Fibroblast of skin of scalp (primary cell): ENCODE measurements at places on chromosomes 12 and 14.

- DNase-seq, result no peak
Observed at GRCh38 chr12:7793211-7793610, 4.0 kb downstream of the NANOG start.

DNA sequence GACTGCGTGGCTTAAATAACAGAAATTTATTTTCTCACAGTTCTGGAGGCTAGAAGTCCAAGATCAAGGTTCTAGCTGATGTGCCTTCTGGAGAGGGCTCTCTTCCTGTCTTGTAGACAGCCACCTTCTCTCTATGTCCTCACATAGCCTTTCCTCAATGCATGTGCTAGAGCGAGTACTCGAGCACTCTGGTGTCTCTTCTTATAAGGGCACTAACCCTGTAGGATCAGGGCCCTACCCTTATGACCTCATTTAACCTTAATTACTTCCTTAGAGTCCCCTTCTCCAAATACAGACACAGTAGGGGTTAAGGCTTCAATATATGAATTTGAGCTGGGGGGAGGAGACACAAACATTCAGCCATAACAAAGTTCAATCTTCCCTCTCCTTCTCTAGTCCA is 10.2 kb downstream of the DHH start:
- DNase-seq, result no peak

- no peak for DNase-seq
Observed at GRCh38 chr14:29799464-29800095, 128.1 kb downstream of the PRKD1 start.

DNA sequence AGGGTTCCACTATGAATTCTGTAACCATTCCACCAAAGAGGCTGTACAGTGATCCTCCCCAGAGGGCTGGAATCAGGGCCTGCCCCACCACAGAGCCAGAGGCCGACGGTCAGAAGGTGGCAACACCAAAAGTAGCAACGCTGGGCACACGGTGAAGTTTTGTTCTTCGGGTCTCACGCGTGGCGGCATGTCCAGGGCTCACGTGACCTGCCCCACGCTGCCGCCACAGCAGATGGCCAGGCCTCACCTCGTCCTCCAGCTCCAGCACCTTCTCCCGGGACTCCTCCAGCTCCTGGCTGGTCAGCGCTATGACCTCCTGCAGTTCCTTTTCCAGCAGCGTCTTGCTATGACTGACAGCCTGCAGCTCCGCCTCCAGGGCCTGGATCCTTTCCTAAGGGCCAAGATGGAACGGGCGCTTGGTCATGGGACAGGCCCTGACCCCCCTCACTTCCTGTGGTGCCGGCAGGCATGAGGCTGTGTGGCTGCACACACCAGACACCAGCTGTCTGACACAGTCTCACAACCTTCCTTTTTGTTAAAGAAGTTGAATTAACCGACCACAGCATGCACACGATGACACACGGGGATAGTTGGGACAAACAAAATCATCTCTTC is 22.4 kb upstream of the ANKLE2 start:
- no peak for DNase-seq

GRCh38 chr12:117105902-117106301 is 6.7 kb upstream of the TESC start:
- DNase-seq, result no peak

DNA sequence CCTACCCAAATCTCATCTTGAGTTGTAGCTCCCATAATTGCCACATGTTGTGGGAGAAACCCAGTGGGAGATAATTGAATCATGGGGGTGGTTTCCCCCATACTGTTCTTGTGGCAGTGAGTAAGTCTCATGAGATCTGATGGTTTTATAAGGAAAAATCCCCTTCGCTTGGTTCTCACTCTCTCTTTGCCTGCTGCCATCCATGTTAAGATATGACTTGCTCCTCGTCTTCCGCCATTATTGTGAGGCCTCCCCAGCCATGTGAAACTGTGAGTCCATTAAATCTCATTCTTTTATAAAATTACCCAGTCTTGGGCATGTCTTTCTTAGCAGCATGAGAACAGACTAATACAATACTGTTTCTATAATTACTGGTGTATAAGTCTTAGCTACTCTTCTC is 6.5 kb upstream of the BCAT1 start:
- peak; percentile 34 for DNase-seq

DNA sequence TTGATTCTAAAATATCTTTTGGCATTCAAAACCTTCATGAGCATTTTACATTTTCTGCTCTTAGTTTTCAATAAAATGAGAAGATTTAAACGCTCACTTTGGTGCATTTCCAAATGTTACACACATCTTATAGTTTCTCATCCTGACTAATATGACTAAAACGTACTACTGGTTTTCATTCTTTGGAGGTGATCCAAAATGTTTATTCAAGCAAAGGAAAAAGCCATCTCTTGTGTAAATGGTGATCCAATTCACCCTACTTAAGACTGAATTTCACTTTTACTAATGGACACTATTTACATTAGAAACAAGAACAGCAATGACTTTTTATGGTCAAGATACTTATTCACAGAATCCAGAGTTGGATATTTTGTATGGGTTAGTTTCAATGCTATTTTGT is 86.6 kb downstream of the KITLG start:
- DNase-seq, result peak; percentile 91

DNA sequence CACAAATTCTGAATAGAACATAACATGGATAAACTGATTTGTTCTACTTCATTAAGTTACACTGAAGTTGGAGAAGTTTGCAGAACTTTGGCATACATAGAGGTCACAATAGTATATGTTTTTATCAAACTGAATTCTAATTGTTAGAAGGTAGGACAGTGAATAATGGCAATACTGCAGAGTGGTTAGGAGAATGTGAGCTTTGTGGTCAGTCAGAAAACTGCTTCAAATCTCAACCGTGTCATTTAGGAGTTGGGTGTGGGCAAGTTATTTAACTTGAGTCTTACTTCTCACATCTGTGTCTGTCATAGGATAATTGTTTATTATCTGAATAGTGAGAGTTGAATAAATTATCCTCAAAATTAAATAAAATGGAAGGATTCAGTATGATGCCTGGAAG is 374.6 kb upstream of the SYT1 start:
- DNase-seq, result no peak

DNA sequence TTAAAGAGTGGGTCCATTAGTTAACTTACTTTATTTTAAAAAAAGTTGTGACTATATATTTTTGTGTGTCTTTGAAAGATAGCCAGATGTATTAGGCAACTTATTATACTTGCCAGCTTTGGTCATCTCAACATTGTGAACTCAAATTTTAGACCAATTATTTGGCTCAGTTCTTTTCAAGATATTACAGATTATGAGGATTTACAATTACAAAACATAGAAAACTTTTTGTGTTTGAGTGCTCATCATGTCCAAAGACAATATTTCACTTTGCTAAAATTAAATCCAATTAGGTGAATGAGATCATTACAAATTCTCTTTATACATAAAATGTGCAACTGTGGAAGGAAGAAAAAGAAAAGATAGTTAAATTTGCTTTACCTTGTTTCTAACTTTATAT is 18.3 kb upstream of the PDE3A start:
- no peak for DNase-seq

DNA sequence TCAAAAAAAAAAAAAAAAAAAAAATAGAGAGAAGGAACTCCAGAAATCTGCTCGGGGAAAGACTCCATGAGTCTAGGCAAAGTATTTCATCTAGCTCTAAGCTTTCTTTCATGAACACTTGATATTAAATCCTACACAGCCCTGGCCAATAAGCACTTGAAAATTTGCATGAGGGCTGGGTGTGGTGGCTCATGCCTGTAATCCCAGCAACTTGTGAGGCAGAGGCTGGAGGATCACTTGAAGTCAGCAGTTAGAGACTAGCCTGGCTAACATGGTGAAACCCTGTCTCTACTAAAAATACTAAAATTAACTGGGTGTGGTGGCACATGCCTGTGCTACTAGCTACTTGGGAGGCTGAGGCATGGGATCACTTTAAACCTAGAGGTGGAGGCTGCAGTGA is 13.1 kb upstream of the METAP2 start:
- DNase-seq, result no peak

GRCh38 chr14:69084023-69084422 is 68.9 kb downstream of the DCAF5 start:
- no peak for DNase-seq

DNA sequence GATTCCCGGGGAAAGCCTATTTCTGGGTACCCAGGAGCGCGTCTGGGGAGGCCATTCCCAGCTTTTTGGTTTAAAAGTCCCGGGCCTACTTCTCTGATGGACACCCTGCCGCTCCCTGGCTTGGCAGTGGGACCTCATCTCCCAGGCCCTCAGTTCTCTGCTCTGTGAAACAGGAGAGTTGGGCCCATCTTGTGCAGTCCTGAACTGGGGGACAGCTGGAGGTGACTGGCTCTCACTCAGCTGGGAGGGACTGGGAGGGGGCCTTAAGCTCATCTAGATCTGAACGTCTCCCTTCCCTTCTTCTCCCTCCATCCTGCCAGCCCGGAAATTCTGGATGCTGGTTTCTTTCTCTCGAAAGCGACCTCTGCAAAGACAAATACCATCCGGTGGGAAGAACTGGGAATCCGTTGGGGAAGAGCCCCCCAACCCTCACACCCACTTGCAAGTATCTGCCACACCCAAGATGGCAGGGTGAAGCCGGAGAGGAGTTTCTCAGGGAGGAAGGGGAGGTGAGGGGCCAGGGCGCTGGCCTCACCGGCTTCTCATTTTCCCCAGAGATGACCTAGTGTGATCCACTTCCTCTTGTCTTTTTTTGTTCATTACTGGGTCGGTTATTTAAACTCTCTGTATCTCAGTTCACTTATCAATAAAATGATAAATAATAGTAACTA is 1.4 kb downstream of the RIN3 start:
- DNase-seq, result no peak

DNA sequence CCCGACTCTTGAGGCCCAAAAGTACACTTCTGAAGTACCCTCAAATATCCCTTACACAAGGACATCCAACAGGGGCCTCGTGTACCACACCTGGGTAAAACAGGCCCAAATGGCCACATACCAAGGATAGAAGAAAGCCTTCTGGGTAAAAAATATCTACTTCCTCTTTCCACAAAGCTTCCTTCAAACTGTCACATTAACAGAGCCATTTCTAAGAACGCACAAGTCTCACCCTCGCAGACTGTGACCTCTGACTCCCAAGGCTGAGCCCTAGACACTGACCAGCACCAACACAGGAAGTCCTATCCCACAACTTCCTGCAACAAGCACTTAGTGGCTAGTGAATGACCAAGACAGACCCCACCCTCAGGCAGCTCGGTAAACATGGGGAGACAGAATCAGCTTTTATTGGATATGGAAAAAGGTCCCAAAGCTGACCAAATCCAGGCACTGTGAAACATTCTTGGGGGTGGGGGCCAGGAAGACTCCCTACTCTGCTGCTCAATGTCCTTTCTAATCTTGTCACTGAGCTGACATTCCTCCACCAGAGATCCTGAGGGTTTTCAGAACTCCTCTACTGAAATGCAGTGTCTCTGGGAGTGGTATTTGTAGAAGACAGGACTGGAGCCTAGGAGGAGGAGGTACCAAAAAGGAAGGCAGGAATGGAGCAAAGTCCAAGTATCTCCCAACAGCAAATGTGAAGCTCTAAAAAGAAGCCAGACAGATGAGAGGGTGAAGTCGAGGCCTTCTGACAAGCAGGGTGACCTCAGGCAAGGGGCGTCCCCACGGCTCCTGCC is 15.9 kb downstream of the KCTD10 start:
- peak; percentile 37 for DNase-seq

- peak; percentile 64 for DNase-seq
Observed at GRCh38 chr14:102500158-102500662, 9.4 kb downstream of the ANKRD9 start.

GRCh38 chr14:21256539-21257393 is 12.5 kb downstream of the HNRNPC start:
- no peak for DNase-seq

- peak; percentile 63 for DNase-seq
Observed at GRCh38 chr14:20697273-20698017, 8.9 kb downstream of the ANG start.

DNA sequence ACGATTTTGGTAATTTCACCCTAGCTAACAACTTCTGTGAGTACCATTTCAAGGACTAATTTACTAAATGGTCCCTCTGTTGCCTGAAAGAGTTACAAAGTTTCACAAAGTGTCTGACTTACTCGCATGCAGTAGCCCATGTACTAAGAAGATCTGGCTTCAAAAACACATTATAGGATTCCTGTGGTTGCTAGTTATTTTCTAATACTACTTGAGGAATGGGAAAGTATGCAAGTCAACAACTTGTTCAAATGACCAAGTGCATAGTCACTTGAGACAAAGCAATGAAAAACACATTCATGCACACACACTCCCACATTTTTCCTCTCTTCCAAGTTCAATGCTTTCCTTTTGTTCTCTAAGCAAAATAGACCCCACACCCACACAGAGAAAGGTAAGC is 219.7 kb upstream of the TMPO start:
- DNase-seq, result peak; percentile 35
